ENCODE measurements at places on chromosomes 11 and 22.
A peak's percentile ranks its signal among the peaks of the same experiment; 100 is the strongest.

GRCh38 chr11:108966206-108966605 is 301.3 kb downstream of the DDX10 start:
- no peak for DNase-seq

GRCh38 chr22:42461511-42461910 is 29.3 kb upstream of the NFAM1 start:
- no peak for DNase-seq

DNA sequence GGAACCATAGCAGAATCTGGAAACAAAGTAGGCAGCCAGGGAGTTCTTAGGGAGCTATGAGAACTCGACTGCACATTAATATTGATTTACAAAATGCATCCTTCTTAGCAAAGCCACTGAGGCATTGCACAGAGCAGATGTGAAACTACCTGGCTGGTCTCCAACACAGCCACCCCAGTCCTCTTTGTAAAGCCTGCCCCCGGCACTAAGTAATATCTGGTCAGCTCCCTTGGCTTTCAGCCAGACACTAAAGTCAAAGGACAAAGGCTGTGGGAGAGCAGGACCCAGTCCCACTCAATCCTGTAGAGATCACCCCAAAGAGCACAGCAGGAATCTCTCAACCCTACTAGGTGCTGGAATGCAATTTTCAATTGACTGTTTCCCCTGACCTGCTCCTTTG is 12.8 kb downstream of the XRRA1 start:
- DNase-seq, result no peak

DNA sequence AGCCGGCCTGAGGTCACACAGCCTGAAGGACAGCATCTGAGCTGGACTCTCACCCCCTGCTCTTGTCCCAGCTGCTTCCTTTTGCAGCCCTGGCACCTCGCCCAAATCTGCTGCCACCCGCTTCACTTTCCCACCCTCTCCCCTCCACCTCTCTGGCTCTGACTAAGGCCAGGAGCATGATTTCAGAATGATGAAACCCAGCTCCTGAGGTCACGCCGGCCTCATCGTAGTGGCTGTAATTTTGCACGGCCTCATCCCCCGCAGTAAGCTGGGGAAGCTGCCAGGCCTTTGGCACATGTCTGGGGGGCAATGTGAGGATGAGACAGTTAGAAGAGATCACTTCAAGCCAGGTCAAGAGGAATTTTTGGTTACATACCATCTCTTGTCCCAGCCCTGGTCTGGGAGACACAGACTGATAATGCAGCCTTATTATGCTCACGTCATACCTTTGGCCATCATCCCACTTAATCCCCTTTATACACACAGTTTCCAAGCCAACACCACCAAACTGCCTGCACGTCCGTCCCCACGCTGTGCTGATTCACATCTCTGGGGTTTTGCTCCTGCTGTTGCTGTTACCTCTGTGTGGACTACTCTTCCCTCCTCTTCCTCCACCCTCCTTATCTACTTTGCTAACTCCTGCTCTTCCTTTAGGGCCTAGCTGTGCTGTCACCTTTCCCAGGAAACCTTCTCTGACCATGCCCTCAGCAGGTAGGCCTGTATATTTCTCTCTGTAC is 58.1 kb downstream of the CHRDL2 start:
- DNase-seq, result peak; percentile 94

DNA sequence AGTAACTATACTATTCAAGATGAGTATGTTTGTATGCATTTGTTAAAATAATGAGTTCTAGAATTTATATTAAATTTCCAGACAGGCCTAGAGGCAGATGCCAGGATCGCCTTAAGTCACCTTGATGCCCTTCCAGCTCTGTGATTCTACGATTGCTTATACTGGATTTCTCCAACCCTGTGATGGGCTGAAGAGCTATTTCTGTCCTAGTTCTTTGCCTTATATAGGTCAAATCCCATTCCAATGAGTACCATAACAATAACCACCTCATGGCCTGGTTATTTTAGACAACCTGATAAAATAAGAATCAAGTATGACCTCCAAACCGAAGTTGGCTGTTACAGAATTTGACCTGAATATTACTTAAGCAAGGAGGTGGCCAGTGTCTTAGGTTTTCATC is 79.8 kb upstream of the BLID start:
- DNase-seq, result no peak

Data from foreskin fibroblast (primary cell).